ENCODE measurements at places on chromosomes 3 and 15.

DNA sequence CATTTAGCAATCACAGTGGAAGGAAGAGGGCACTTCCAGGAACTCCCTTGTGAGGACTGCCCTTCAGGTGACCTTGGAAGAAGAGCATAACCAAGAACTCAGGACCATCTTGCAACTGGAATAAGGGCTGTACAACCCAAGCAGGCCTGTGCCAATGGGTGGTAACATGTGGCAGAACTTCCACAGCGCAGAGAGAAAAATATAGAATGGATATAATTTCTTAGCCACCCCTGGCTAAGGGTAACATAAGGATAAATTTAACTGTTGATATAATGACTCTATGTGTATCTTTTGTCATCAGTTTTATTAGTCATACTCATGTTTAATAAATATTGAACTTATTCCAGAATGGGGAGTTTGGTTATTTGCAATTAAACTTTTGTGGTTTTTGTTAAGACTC, 13.4 kb upstream of the MFSD1 start:
- DNase-seq: no peak

DNA sequence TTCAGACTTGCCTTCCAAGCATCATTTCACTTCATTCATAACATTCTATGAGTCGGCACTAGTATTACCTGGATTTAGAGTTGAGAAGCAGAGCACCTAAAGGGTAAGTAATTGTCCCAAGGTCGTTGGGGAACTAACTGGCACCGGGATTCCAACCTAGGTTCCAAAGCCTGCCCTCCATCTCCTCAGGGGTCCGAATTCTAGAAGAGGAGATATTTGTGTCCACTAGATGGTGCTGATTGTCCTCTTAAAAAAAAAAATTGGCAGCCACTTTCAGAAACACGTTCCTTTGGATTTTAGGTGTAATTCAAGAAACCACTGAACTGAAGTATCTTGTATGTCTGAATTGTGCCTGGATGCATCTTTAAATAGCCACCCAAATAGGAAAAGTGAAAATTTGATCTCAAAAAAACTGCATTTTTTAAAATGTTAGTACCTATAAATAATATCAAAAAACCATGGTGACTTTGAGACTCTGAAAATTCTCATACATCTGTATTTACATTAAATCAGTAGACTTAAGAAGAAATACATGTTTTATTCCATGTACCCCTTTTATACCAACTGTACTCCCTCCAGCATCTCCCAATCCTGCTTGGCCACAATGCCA, 3.9 kb upstream of the FSIP1 start:
- DNase-seq: no peak

DNA sequence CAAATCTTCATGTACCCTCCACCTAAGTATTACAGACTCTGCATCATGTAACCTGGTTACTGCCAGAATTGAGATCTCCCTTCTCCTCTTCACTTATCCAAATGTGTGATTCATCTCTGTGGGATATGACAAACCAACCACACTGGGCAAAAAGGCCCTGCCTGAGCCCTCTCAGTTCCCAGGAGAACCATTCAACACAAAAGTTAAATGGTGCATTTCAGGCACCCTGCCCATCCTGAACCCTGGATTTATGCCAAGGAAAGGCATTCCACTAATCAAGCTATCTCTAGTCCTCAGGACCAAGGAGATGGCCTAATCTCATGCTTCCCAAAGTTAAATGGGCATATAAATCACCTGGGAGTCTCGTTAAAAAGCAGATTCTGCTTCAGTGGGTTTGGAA, 108.5 kb downstream of the TNIK start:
- no peak for DNase-seq

DNA sequence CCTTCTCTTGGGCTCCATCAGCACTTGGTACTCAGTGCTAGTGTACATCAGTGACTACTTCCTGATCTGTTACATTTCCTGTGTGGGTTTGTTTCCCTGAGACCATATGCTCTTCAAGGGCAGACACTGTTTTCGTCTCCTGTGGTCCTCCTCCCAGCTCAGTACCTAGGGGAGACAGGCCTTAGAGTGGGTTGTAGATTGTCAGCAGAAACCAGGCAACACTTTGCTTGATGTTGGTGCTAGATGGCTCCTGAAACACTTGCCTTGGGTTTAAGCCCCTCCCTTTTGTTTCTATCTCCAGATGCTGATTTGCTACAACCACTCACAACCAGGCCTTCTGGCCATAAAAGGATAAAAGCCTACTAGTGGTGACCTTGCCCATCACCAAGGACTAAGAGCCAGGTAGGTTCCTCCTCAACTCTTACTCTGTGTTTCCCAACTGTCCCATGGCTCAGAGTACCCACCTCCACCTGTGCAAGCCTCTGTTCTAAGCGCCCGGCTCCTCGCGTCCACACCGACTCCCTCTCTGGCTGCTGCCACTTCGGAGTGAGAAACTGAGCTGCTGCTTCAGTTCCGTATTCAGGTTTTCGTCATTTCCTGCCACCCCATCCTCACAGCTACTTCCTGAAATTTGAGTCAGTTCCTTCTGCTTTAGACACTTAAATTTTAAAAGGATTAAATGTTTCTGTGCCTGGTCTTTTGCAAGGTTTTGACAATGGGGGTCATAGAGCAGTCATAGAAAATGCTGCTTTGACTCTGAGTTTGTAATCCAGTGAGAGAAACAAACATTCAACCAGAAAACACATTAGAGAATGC, at the start of gene HCLS1:
Gene HCLS1, minus strand, starts transcription at position 548 of the 816 bp plus-strand sequence. CDS start 2,556 bp downstream, outside the sequence.
- peak; percentile 85 for DNase-seq

- DNase-seq: no peak
Observed at GRCh38 chr15:71043373-71043772, 71.9 kb upstream of the THSD4 start.

GRCh38 chr3:124818398-124819091, 68.6 kb downstream of the ITGB5 start:
- no peak for DNase-seq

GRCh38 chr3:189999718-190000117, 121.0 kb downstream of the P3H2 start:
- DNase-seq: no peak

- DNase-seq: no peak
Observed at GRCh38 chr3:107218864-107219269, 158.4 kb upstream of the CCDC54 start.

DNA sequence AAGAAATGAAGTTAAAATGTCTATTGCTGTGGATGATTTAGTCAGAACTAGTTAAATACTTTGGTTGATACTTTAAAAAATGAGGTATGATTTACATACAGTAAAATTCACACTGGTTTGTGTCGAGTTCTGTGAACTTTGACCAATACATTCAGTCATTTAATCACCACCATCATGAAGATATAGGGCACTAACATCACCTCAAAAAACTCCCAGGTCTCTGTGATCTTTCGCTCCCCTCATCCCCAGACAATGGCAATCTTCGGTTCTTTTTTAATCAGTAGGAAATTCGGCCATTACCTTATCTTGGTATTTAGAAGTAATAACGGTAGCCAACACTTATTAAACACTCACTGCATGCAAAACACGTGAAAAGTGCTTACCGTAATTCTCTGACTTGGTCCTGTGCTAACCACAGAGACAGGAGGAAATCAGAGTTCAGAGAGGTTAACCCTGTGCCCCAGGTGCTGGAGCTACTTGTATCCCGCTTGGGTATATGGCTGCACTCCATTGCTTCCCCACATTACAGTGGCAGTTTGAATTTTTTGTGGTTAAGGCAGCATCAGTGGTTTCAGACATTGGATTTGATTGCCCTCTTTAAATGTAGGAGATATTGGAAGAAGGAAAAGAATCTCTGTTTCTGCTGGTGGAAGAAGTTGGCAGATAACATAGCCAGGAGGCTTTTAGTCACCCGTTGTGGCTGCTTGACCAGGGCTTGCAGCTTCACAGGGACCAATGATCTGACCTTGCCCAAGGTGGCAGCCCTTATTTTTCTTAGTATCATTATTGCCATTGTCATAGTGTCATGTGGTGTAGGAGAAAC, 4.2 kb downstream of the PLCL2 start:
- DNase-seq: peak; percentile 55

- no peak for DNase-seq
Observed at GRCh38 chr15:81895723-81896122, 150.1 kb downstream of the MEX3B start.

DNA sequence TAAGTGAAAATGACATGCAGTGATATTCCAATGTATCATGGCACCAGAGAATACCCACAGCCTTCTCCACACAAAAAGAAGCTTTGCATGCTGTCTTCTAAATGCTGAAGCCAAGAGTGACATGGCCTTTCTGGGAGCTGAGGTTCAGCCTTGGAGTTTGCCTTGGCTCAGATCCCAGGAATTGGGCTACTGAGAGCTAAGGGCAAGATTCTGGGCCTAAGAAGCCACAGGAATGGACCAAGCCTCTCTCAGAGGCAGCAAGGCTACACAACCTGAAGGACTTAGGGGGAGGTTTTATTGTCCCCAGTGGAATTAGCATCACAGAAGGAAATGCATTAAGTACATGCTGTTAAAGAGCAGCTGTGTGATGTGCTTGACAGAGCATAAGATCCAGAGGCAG, 1078.5 kb downstream of the TUSC7 start:
- no peak for DNase-seq

DNA sequence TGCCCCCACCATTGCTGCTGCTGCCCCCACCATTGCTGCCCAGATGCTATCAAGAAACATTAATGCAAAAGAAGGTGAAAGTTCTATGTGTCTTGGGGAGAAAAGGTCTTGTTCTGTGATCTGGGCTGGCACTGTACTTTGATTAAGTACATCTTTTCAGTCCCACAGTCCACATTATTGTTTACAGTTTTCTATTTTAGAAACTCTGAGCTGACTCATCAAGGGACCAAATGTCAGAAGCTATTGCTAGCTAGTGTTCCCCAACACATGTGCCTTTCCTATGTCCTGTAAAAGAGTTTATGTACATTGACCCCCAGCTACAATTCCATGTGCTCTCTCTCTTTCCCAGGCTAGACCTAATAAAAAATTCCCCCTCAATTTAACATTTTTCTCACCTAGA, 264.7 kb upstream of the NECTIN3 start:
- DNase-seq: no peak

DNA sequence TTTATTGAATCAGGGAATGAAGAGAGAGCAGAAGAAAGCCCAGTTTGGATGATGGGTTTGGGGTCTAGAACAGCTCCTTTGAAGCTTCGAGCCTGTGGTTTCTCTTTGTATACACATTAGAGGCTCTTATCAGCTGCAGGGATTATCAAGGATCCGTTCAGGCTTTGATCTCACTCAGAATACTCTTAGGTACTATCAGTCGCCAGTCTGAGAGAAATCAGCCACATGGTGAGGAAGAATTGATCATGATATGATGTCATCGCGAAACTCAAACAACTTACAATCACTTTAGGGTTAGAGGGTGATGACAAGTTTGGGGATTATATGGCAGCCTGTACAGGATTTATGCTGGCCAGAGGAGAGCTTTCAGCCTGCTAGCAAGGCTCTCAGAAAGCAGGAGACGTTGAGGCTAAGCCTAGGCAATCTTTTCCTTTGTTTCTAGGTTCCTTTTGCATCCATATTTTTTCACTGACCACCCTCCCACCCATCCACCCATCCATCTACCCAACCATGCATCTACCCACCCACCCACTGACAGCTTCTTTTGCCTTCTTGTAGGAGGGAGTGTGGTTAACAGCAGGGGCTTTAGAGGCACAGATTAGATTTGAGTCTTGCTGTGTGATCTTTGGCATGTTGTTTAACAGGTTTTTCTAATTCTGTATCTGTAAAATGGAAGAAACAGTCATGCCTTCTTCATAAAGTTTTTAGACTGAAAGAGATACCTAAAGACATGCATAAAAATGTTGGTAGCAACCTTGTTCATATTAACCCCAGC, 330.4 kb upstream of the LRRFIP2 start:
- DNase-seq: no peak

DNA sequence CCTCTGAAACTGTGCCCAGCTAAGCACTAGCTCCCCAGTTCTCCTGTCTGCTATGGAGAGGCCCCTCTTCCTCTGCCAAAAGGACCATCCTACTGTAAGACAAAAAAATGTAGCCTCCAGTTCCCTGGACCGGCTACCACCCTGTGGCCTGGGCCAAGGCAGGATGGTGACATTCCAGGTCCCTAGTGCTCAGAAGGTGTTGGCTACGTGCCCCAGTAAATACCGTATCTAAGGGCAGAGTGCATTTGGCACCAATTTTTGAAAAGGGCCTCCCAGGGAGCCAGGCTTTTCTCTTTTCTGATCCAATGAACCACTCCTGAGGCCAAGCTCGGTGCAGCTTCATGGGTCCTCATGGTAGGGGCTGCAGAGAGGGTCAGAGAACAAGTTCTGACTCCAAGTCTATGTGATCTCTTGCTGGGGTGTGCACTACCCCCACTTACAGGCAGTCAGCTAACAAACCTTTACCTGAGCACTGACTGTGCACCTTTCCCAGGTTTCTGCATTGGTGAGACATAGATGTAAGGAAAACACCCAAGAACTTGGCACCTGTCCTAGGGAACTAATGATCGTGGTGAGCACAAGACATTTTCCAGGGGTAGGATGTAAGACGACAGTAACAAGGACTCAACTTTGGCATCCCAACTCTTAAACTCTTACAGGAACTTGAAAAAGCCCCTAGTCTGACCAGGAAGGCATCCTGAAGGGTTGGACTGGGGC, 32.6 kb downstream of the TLE3 start:
- no peak for DNase-seq

DNA sequence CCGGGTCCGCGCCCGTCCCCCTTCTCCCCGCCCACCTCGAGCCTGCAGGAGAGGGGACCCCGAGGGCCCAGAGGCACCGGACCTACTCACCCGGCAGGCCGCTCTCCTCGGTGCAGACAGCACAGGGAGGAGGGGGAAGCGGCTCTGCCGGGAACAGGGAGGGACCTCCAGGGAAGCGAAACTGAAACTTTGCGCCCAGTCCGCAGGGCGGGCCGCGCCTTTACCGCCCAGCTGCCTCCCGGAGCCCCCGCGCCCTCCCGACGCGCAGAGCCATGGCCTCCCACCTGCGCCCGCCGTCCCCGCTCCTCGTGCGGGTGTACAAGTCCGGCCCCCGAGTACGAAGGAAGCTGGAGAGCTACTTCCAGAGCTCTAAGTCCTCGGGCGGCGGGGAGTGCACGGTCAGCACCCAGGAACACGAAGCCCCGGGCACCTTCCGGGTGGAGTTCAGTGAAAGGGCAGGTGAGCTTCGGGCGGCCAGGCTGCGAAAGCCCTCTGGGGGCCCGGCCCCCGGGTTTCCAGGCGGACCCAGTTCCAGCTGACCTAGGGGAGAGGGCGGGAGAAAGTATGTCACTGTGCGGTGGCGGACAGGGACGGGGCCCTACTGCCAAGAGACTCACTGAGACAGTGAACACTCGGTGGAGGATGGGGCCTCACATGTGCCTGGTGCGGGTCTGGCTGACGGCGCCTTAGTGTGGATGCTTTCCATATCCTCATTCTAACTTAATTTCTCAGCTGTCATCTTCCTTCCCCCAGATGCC, at the start of the genes DTX3L and PARP9:
Gene DTX3L, plus strand, starts transcription at position 184 of the 758 bp plus-strand sequence. Its CDS starts 89 bp downstream, at position 273.
Gene PARP9, minus strand, starts transcription at position 146 of the 758 bp plus-strand sequence. CDS start 4,680 bp downstream, outside the sequence.
- DNase-seq: peak; percentile 82

DNA sequence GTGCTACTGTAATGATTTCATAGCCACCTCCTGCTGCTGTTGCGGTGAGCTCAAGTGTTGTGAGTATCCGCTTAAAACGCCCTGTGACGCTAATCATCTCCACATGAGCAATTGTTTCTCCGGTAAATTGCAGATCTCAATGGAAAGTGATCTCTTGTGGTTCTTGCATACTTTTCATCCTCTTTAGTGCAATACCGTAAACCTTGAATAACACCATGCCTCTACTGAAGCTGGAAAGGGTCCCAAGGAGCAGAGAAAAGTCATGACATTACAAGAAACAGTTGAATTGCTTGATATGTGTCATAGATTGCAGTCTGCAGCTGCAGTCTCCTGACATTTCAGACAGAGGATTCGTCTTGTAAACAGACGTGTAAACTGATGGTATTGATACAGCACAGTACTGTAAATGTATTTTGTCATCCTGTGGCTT, 6.0 kb upstream of the CEMIP start:
- DNase-seq: no peak
